NCI-H510A (cell line): ENCODE measurements at places on chromosomes 12 and 14.

DNA sequence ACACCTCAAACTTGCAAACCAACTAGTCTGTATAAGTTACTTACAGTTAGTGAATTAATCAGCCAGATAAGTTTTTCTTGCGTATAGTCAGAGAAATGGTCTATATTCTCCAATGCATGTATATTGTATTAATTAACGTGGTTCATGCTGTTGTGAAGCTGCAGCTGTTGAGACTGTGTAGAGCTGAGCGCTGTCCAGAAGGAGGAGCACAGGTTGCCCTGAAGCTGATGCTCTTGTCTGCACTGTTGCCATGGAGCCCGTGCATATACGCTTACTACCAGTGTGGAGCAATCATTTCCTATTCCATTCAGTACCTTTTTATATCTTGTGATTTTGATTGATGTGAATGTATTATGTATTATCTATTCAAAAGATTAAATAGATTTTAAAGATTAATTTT lies 74.3 kb upstream of the ARID2 start:
- peak; percentile 30 for DNase-seq

DNA sequence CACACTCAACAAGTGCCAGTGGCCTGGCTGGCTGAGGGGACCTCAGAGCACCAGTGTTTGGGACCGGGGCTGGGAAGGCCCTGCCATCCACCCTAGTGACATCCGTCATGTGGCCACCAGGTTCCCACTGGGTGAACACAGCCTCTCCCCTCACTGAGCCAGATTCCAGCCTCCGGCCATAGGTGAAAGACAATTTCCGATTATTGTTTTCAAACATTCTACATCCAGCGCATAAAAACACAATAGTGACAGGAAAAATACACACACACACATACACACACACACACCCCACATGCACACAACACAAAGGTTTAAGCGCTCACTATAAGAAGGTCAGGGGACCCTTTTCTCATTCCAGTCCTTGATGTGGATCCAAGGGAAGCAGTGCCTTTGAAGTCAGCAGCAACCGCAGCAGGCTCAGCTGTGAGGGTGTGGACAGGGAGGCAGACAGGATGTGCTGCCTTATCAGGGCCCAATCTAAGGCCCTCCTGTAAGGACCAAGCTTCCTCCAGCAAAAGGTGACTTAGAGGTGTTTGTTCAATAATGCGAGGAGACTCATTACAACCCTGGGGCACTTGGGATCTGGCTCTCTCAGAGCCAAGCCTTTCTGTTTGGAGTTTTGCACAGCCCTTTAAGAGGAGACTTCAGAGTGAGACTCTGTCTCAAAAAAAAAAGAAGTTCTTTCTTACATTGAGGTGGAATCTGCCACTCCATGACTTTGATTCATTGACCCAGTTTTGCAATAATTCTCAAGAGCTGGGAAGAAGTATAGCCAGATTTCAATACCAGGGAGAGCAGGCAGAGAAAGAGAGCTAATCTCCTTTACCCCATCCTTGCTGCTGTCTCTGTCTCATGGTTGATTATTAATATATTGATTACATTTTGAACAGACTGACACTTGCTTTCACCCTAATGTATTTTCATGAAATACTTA lies 227.8 kb downstream of the ZFP36L1 start:
- no peak for DNase-seq

DNA sequence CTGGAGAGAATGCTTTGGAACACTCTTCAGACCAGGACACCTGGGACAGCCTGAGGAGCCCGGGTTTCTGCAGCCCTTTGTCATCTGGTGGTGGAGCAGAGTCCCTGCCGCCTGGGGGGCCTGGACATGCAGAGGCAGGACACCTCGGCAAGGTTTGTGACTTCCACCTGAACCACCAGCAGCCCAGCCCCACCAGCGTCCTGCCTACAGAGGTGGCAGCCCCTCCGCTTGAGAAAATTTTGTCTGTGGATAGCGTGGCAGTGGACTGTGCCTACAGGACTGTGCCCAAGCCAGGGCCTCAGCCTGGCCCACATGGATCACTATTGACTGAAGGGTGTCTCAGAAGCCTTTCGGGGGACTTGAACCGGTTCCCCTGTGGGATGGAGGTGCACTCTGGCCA lies 21.1 kb downstream of the CINP start:
- DNase-seq, result no peak

- DNase-seq, result no peak
These were observed 31.9 kb downstream of the CEP83 start for GRCh38 chr12:94427501-94428381.

GRCh38 chr12:27511031-27511722 lies 12.8 kb upstream of the PPFIBP1 start:
- no peak for DNase-seq

DNA sequence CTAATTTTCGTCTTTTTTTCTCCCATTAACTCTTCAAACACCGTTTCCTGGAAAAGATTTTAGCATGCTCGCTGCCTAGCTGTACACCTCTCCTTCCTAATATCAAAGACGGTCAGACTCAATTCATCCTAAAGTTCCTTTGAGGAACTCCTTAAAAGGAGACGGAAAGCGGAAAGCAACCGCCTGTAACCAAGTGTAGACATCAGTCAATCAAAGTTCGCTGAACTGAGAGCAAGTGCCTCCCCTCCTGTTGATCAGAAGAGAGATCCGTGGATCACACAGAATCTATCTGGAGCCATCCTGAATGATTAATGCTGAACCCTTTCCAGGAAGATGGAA lies 412 bp upstream of the TEP1 start:
- DNase-seq, result no peak

GRCh38 chr12:89949457-89950195 lies 241.0 kb upstream of the ATP2B1 start:
- no peak for DNase-seq

DNA sequence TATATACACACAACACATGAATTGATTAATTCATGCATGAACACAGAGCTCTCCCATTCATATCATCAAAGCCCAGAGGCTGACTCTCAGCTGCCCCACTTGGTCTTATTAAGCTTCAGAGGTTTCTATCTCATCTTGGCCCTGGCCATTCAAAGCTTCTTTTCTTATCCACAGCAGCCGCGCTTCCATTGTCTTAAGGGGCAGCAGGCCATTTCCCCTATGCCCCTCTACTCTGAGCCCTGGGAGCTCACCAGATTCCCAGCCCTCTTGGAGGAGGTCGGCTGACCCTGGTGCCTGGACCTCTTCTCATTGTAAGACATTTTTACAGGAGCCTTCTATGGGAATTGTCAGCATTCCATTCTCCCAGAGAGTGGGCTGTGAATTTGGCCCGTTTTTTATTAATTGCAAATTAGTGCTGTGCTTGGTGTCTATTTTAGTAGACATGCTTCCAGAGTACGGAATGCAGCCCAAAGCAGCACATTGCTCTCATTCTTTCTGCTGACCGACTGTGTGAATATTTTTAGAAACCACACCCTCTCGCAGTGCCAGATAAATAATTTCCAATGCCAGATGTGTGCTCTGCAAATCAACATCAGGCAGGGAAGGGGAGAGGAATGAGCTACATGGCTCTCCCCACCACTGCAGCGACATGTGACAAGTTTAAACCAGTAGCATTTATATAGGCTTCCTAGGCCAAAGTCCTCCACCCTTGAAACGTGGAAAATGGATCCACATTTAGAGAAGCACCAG lies 58.5 kb downstream of the NUAK1 start:
- DNase-seq, result no peak

- DNase-seq, result no peak
These were observed 6.2 kb upstream of the DHRS2 start for GRCh38 chr14:23629832-23630396.

DNA sequence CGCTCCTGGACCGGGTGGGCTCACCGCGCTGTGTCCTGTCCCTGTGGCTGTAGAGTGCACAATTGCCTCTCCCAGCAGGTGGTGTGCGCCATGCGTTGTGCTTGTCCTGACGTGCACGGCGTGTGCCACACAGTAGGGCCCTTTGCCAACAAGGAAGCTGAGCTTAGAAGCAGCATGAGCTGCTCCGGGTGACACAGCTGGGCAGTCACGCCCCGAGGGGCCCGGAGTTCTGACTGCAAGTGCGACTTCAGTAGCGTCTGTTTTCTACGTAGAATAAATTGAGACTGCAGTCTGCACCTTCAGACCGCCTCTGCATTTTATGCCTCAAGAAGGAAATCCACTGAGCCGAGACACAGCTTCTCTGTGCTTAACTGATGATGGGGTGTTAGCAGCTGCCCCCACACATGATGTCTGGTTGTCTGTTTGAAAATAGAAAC lies 81.6 kb downstream of the ADGRD1 start:
- no peak for DNase-seq

DNA sequence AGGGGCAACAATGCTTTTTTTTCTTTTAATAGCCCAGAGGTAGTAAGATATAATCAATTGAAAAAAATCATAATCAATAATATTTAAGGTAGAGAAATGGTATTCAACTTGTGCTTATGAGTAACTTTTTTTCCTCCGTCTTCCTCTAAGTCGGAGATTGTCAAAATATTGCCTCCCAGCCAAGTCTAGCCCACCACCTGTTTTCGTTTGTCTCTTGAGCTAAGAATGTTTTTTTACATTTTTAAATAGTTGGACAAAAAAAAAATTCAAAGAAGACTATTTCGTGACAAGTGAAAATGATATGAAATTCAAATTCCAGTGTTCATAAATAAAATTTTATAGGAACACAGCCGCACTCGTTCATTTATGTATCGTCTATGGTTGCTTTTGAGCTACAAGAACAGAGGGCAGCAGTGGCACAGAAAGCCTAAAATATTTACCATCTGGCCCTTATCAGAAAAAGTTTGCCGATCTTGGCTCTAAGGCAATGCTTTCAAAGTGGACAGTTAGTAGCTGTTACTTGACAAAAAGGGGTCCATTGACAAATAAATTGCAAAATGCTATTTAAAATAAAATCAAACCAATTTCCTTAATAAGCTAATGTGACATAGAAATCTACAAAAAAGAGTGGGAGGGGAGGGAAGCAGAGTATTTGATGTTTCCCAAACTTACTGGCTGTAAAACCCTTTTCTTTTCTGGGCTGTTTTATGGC lies 40.8 kb upstream of the MAX start:
- no peak for DNase-seq

DNA sequence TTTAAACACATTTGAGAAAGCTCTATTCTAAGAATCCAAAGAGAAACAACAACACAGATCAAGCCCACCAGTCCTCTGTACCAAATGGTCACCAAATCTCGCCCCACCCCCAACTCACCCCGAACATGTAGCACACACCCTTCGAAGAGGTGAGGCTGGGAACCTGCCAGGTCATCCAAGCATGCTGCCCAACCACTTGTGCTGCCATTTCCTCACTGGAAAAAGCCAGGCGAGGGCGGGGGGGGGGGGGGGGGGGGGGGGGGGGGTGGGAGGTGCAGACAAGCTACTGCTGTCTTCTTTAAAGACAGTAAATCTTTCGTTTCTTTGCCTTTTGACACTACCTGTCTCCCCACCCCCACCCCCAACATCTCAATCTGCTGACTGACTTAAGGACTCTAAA lies 59.9 kb downstream of the SETD3 start:
- peak; percentile 52 for DNase-seq

DNA sequence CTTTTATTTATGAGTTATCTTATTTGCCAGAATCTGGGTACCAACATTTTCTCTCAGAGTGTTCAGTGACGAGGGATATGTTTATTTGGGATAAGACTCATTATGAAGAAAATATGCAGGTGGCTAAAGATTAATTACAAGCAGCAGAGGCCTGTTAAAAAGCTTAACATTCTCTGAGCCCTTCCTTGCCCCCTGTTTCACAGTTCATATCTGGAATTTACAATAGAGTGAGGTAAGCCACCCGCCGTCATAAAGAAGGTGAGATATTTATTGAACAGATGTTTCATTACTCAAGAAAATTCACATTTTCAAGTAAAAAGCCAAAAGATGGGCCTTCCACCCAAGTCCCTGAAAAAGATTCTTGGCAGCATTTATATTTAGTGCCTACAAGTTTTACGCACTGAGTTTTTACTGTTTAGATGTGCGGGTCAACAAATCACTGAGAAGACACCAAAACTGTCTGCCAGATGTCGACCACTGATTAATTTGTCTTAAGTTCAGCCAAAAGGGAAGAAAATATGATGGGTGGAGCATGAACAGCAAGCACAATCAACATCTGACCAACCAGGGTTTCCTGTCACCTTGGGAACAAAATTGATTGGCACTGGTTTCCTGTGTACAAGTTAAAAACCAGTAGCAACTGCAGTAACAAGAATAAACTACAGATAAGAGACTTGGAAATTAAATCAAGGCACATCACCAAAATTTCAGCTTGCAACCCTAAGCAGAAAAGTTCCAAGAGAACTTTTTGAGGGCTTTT lies 85.5 kb upstream of the PTPRB start:
- no peak for DNase-seq

DNA sequence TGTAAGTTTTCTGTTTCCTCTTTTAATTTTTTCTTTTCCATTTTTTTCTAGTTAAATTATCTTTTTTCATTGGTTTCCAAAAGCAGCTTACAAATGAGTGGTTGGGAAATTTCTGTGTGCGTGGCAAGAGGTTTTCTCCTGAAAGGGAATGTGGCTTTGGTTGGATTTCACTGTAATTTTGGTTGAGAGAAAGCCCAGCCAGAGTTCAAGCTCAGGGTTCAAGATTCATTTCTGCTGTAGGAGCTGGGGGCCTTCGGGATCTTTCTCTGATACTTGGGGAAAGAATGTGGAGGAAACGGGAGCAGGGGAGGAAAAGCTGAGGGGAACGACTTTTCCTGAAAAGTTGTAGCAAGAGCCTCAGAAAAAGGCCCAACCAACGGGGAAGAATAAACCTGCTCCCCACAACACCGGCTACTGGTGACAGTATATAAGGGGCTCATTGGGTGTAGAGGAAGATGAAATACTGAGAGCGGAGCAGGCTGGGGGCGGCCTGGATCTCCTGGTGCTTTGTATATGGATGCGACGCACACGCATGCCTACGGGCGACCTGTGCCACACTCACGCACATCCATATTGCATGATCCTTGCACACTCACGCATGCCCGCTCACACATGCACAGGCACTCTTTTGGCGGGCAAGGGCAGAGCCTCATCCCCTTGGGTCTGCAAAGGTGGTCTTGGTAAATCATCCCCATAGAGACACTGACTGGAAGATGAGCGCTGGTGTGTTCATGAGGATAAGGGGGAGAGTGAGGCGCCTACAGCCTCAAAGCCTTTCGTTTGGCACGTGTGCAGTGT lies 1.9 kb downstream of the HOXC10 start:
- no peak for DNase-seq

GRCh38 chr14:65962952-65963351 lies 523.2 kb upstream of the CCDC196 start:
- DNase-seq, result no peak

DNA sequence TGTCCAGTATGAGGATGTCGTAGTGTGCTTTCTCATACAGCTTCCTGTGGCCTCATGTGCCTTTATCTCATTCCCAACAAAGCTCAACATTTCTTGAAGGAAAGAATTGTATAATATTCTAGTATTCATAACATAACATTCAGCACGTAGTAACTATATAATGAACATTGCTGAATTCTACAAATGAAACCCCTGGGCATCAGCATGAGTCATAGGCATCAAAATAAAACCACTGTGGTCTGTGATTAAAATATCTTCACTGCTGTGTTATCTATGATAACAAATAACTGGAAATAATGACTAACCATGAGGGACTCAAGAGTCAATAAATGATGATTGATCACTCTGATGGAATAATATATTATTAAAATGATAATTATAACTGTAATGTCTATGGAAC lies 255.2 kb downstream of the EMP1 start:
- DNase-seq, result no peak
